ENCODE measurements at places on chromosomes 12 and 14.
A peak's percentile ranks its signal among the peaks of the same experiment; 100 is the strongest.

DNA sequence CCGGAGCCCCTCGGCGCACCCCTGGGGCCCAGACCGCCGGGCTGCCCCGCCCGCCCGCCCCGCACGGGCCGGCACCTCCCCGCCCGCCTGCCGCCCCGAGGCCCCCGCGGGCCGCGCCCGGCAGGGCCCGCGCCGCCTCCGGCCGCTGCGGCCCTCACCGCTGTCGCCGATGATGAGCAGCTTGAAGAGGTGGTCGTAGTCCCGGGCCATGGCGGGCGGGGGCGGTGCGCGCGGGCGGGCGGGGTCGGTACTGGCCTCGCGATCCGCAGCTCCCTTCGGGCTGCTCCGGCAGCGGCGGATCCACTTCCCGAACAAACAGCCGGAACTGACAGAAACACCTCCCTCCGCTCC lies at the start of gene RAB35:
TSS of gene RAB35 (minus strand) at position 313 of the 351 bp plus-strand sequence. CDS start at position 210, 103 bp downstream.
- DNase-seq = no peak

DNA sequence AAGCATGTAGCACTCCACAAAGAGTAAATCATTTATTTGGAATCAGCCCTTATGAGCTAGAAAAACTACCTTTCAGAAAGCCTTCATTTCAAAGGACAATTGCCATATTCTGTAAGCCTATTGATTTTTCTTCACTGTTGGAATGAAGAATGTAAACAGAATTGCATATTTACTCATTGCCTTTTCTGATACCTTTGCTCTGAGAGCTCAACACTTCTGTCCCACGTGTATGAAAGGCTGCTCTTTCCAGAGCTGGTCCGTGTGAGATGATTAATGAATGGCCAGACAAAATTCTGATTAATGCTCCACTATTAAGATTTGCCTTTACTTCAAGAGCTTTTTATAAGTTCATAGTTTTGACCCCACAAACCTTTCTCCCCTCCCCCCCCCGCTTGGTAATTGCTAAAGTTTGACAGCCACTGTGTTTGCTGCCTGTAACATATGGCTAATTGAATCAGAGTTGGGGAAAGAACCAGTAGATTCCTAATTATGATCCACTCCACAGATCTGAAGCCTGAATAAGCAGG lies 63.0 kb upstream of the PLEKHA5 start:
- DNase-seq = peak; percentile 53

DNA sequence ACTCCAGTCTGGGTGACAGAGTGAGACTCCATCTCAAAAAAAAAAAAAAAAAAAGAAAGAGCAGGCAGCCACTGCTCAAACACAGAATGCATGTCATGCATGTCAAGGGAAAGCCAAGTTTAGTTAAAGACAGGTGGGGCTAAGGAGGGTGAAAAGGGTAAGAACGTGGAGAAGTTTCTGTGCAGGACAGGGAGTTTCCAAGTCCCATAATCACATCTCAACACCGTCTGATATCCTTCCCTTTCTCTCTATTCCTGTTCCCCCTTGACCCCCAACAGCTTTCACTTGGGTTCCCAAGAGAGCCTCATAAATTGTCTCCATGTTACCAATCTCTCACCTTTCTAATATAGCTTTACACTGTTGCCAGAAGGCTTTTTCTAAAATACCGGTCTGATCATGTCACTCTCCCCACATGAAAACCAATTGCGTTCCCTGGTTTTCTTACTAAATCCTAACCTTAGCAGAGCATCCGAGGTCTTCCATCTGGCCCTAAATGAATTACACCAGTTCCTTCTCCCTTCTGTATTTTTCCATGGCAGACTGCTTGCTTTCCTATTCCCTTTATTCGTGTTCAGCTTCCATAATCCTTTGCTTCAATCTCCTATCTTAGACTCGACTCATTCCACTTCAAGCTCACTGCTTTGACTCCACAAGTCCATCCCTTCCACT lies 37.0 kb downstream of the LIMA1 start:
- DNase-seq = no peak

GRCh38 chr14:59451849-59452248 lies 13.3 kb downstream of the GPR135 start:
- DNase-seq = no peak

- DNase-seq = no peak
Observed at GRCh38 chr12:2324387-2324786, 271.6 kb downstream of the CACNA1C start.

GRCh38 chr14:70685474-70686197 lies 43.9 kb downstream of the TTC9 start:
- no peak for DNase-seq

Measured in left lobe of liver (tissue), 2 donors.